A549 treated with RU486 at 1 μM for 4 hours (cell line): ENCODE measurements at places on chromosomes 2 and 18. TPM values are rescaled to one million over a fixed set of nuclear protein-coding genes. Genes with fewer than 3 reads are reported as not detected.

The IL1RN gene
- total RNA-seq = 0.14 to 0.42 TPM (median 0.25 TPM) in 4 of 5 replicates, not detected in the other

The FBXO15 gene
- 0.54 to 1.6 TPM (median 0.84 TPM) in 5 replicates for total RNA-seq

The MCFD2 gene
- total RNA-seq = 73.5 to 107 TPM (median 104 TPM) in 5 replicates

The AGFG1 gene
- total RNA-seq = 99.3 to 133 TPM (median 123 TPM) in 5 replicates

The MSTN gene
- total RNA-seq = not detected in 5 replicates

The DRC1 gene
- 0.14 to 0.61 TPM (median 0.26 TPM) in 4 of 5 replicates, not detected in the other for total RNA-seq

The ALKAL2 gene
- not detected in 5 replicates for total RNA-seq

The SLC35F6 gene
- 36.2 to 45.2 TPM (median 40.6 TPM) in 5 replicates for total RNA-seq

The OTOS gene
- total RNA-seq = not detected in 5 replicates

The CDH19 gene
- total RNA-seq = 0.63 to 1.8 TPM (median 1.2 TPM) in 5 replicates

The MAPRE3 gene
- 12.3 to 16.4 TPM (median 14.0 TPM) in 5 replicates for total RNA-seq
